Activated T-cell treated with anti-CD3 and anti-CD28 coated beads, Interleukin-2, amount 50 U/mL, for 1 hour (primary cell): ENCODE measurements at places on chromosomes 3 and 15.

- DNase-seq: no peak
Observed at GRCh38 chr3:162166543-162166942, 669.9 kb downstream of the OTOL1 start.

GRCh38 chr3:122265957-122266356 lies 59.1 kb upstream of the CSTA start:
- no peak for DNase-seq

DNA sequence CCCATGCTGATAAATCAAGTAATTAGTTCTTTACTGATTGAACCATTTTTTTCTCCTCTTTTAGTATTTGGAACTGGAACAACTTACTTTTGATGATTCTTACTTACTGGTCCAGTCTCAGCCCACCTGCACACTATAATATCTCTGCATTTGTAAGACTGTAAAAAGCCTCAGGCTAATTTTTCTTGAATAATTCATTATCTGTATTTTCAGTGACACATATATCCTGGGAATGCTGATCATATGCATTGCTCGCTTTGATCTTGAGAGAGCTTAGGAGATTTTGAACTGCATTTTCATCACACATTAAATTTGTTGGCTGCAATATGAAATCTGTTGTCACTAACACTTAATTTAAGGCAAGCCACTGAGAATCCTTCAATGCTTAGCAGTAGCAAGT lies 760.6 kb downstream of the EDEM1 start:
- DNase-seq: no peak

GRCh38 chr3:177647876-177648275 lies 450.6 kb upstream of the TBL1XR1 start:
- no peak for DNase-seq

- no peak for DNase-seq
Observed at GRCh38 chr3:68892297-68892696, 40.0 kb downstream of the TAFA4 start.

GRCh38 chr3:72816862-72817355 lies 31.3 kb downstream of the SHQ1 start:
- DNase-seq: no peak

DNA sequence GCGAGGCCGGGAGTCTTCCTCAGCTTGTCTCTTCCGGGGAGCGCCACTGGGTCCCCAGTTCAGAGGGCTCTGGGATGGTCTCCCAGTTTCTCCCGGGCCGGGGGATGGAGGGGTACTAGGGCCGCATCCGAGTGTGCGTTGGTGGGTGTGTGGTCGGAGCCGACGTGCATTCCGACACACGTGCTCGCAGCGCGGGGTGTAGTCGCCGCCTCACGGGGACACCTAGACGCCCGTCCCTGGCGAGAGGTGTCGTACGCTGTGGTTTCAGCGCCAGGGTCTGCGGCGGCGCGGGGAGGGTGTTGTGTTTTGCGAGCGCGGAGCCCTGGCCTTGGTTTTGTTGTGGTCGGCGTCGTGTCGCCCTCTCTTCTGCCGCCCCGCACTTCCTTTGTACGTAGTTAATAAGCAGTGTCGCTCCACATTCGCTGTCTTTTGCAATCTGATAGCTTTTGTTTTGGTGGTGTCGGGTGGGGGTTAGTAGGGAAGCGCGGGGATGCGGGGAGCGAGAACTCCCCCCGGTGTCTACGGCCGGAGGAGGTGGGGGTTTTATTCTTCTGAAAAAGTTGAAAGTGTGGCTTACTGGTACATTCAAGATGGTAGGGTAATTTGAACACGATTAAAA lies 2.2 kb downstream of the IGF1R start:
- peak; percentile 62 for DNase-seq
